ENCODE measurements at places on chromosomes 4 and X.

- DNase-seq: no peak
These were observed 191.4 kb downstream of the MGST2 start for GRCh38 chr4:139857021-139857420.

DNA sequence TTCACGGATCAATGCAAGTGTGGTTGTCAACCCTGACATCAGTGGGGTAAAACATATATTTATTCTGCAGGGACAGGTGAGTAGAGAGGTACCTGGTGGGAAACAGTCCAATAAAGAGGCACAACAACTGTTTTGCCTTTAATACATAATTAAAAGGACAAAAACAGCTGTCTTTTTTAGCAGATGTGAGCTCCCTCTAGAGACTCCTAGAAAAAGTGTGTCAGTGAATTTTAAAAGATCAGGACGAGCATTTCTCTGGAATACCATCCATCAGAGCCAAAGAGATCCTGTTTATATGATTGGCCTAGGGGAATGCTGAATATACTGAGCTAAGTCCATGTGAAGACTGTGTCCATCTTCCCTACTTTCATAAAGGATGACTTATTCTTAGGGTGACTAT is 58.3 kb downstream of the TMEM144 start:
- DNase-seq: no peak

DNA sequence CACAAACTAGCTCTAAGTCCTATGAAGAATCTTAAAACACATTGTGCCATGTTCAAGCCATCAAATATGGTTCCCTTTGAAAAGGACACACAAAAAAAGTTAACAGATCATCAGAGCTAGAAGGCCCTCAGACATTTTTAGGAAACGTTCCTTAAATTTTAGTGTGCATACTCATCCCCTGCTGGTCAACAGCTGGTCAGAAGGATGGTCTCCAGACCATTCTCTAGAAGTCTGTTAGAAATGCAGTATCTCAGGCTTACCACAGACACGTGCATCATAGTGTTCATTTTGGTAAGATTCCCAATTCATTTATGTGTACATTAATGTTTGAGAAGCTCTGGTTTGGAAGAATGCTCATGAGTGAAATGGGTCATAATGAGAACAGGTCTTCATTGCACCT is 523.1 kb downstream of the INPP4B start:
- no peak for DNase-seq

DNA sequence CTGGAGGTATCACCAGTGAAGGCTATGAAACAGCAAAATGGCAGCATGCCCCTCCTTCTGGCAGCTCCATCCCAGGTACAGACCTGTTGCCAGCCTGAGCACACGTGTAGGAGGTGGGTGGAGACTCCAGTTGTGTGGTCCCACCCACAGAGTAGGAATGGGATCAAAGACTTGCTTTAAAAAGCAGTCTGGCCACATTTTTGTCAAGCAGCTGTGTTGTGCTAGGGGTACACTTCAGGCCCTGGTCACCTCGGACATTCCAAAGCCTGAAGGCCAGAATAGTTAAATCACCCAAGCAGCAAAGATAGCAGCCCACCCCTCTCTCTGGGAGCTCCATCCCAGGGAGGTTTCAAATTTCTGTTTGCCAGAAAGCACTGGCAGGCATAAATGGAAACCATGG is 20.3 kb upstream of the AMBN start:
- DNase-seq: no peak

GRCh38 chrX:12903646-12904045 is 2.8 kb upstream of the TLR8 start:
- no peak for DNase-seq

GRCh38 chrX:9503261-9503660 is 38.4 kb downstream of the TBL1X start:
- DNase-seq: no peak

GRCh38 chrX:32280921-32281320 is 930.4 kb downstream of the DMD start:
- DNase-seq: no peak

GRCh38 chrX:9610771-9611392 is 146.0 kb downstream of the TBL1X start:
- DNase-seq: no peak
